ENCODE measurements at places on chromosomes 1 and 21. TPM values are rescaled to one million over a fixed set of nuclear protein-coding genes. Genes with fewer than 3 reads are reported as not detected.

The LDLRAD1 gene
- polyA plus RNA-seq: not detected

The FMN2 gene
- 24.8 TPM for polyA plus RNA-seq

The GSTM5 gene
- polyA plus RNA-seq: not detected

The PTGER3 gene
- 1.7 TPM for polyA plus RNA-seq

The CLDN14 gene
- polyA plus RNA-seq: not detected

The RNU5D-1 gene
- polyA plus RNA-seq: not detected

The MR1 gene
- not detected for polyA plus RNA-seq

The CFAP74 gene
- 0.22 TPM for polyA plus RNA-seq

The THEMIS2 gene
- 0.26 TPM for polyA plus RNA-seq

The VHLL gene
- 1.4 TPM for polyA plus RNA-seq
